Chondrocyte (in vitro differentiated cells): ENCODE measurements at places on chromosomes 6 and 20. TPM values are rescaled to one million over a fixed set of nuclear protein-coding genes. Genes with fewer than 3 reads are reported as not detected.
A peak's percentile ranks its signal among the peaks of the same experiment; 100 is the strongest.

GRCh38 chr20:11054266-11054993 lies 380.6 kb upstream of the JAG1 start:
- no peak for DNase-seq

DNA sequence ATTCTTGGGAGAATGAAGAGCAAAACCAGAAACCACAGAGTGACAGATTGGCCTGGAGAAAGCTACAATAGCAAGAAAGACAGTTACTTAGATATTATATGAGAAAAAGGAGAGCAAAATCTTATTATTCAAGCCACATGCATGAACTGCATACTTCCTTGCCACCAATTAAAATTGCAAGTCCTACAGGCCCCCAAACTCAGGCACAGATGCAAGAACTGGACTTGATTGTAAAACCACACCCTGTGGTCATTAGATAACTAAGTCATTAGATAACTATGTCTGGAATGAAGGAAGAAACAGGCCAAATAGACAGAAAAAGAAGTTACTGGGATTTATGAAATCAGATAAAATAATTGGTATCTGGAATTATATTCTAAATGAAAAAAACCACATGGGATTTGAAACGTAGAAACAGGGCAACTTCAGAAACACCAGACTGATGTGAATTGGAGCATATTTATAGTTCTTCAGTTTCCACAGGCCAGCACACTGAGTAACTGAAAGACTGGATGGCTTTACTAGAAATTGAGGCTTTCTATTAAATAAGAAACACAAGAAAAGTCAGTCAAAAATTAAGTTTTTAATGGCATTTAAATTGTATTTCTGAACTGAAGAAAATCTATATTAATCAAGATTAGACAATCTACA lies 49.4 kb upstream of the CARMIL1 start:
- no peak for DNase-seq

The TMEM242 gene
- total RNA-seq, result 9.6 to 10.7 TPM (median 9.7 TPM) in 3 replicates

DNA sequence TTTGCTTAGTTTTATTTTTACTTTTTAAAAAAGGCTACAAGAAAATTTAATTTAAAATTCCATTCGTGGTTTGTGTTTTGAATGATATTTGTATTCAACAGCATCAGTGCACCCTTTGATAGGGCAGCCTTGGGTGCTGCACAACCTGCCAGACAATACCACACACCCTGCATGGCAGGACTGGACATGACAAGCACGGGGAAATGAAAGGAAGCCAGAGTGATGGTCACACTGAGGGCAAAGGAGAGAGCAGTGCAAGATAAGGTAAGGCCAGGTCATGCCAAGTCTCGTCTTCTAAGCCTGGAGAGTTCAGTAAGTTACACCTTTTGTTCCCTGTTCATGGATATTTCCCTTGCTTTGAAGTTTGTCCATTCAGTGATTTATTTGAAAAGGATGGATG lies 103.0 kb downstream of the ALDH8A1 start:
- no peak for DNase-seq

DNA sequence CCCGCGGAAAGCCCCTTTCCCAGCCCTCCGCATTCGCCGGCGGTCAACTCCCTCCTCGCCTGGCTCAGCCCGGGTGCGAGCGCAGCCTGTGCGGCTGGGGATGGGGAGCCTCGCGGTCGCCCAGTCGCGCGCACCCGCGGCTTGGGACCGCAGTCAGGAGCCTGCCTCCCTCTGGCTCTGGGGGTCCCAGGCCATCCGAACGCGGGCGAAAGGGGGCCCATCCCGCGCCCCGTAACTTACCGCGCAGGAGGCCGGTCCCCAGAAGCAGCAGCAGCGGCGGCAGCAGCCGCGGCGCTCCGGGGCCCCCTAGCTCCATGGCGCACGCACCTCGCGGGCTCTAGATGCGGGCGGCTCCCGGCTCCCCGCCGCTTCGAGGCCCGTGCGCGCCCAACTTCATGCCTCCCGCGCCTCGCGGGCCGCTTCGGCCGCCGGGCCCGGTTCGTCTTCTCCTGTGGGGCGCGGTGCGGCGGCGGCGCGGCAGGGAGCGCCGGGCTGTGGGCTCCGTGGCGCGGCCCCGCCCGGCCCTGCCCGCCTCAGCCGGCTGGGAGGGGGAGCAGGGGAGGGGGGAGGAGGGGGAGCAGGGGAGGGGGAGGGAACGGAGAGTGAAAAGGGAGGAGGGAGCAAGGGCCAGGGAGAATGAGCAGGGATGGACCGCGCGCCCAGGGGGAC lies at the start of gene CHRNA4:
TSS of gene CHRNA4 (minus strand) at position 500 of the 669 bp plus-strand sequence. CDS start at position 316, 184 bp downstream.
- peak; percentile 53 for DNase-seq

The MARCKS gene
- total RNA-seq, result 256 to 322 TPM (median 257 TPM) in 3 replicates

The RNF39 gene
- not detected in 3 replicates for total RNA-seq

GRCh38 chr20:40744818-40745175 lies 55.8 kb upstream of the MAFB start:
- no peak for DNase-seq

- no peak for DNase-seq
These were observed 17.5 kb downstream of the PIM1 start for GRCh38 chr6:37187321-37188022.

The PDYN gene
- total RNA-seq, result not detected in 3 replicates

DNA sequence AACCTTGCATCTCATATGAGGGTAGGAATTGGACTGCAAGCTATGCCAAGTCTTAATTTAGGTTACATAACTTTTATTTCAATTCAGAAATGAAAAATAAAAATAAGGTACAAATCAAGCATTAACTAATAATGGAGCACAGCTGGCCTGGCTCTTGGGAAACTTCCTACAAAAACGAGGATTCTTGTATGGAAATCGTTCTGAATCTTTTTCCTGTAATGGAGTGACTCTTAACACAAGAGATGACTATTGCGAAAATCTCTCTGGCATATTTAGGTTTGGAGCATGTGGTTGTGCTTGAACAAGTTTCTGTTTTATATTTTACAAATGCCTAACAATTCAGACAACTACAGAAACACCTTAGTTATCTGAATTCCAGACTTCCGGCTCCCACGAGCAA lies 34.0 kb upstream of the PI16 start:
- no peak for DNase-seq

DNA sequence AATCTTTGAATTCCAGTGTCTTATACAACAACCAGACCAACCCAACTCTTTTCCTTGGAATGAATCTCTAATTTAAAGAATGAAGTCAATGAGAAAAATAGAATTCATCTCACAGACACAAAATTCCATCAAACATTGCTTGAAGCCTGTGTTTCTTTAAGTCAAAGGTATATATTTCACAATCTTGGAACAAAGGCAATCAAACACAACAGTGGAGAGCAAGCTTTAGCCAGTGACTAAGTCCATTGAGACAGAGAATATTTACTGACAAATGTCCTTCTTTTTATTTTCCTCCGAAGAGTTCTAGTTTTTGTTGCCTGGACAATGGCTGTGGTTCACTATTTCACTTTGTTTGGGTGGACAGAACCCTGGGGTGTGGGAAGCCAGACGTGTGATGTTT lies 35.8 kb downstream of the MEP1A start:
- no peak for DNase-seq

The VGLL2 gene
- not detected in 3 replicates for total RNA-seq

GRCh38 chr20:34526466-34526865 lies 10.2 kb downstream of the DYNLRB1 start:
- DNase-seq, result no peak

GRCh38 chr20:43901296-43901695 lies 13.4 kb upstream of the TOX2 start:
- no peak for DNase-seq

GRCh38 chr6:71209206-71209605 lies 79.4 kb upstream of the OGFRL1 start:
- DNase-seq, result no peak

DNA sequence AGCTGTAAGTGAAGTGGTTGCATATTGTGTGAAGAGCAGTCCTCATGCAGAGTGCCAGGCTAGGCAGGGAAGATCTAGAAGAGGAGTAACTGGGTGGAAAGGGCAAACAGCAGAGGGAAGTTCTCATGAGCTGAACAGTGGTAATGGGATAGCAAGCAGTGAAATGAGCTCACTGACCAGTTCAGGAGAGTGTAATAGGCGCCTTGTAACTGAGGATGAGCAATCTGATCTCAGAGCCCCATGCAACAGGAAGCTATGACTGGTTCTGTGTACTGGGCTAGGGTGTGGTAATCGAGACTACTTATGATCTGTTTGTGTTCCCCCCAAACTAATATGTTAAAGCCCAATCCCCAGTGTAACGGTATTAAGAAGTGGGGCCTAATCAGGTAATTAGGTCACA lies 98.6 kb downstream of the RFX6 start:
- DNase-seq, result no peak

The CALHM4 gene
- not detected in 3 replicates for total RNA-seq

DNA sequence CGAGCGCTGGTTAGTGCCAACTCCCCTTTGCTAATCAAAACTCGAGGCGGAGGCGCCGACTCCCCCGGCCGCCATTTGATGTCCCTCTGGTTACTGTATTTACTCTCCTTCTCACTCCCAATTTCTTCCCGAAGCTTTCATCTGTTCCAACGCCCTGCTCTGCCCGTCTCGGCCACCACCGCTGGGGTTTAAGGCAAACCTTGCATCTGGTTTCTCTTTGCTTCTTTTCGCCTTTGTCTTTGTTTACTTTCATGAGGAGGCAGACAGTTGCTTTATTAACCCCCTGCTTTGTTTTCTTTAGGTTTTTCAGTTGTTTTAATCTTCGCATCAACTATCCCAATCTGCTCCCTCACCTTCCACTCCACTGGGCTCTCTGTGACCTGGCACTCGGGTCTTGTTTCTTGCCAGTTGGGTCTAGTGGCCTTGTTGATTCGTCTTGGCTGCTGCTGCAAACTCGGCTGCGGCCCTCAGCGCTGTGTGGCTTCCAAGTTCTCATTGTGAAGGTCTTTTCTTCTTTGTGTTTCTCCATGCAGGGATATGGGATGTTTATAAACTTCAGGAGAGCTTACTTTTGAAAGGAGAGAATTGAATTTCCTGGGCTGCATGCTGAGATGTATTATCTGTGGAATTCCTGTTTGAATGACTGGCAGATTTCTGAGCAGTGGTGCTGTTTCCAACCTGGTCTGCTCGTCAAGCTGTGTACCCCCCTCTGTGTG lies 155.1 kb downstream of the CDC5L start:
- no peak for DNase-seq

DNA sequence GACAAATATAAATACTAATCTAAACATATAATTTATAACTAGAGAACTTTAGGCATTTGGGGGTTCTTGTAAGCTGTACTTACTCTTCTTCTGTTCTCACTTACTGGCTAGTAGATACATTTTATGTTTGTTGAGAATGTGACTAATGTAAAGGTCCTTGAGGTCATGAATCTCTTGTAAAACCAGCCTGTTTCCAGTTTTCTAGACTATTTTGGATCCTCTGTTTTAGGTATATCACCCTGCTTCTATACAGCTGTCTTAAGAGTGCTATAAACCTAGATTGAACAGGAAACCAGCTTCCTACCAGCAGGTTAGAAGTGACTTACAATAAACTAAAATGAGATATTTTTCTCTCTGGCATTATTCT lies 134.2 kb downstream of the PLCB4 start:
- no peak for DNase-seq

- DNase-seq, result no peak
These were observed 82.0 kb upstream of the TSHZ2 start for GRCh38 chr20:52890130-52890529.

GRCh38 chr6:25872814-25873213 lies 1.2 kb downstream of the SLC17A3 start:
- no peak for DNase-seq

DNA sequence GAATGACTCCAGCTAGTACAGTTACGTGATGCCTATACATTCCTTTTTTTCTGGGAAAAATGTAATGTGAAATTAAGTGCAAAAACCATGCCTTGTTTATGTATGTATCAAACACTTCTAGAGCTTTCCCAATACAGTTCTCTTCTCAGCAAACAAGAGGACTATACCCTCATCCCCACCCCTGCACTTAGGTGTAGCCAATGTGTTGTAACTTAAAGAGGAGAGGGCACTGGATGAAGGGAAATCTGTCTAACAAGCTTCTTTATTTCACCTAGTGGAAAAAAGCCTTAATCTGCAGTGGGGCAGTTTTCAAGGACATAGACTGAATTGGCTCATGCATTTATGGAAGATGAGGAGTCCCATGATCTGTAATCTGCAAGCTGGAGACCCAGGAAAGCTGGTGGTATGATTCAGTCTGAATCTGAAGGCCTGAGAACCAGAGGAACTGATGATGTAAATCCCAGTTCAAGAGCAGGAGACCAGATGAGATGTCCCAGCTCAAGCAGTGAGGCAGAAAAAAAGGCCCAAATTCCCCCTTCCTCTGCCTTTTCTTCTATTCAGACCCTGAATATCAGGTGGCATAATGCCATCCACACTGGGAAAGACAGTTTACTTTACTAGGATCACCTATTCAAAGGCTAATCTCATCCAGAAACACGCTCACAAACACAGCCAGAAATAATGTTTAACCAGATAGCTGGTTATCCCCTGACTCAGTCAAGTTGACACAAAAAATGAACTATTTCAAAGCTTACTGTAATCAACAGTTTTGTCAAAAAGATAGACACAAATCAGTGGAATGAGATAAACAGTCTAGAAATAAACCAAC lies 25.8 kb upstream of the SLC17A3 start:
- DNase-seq, result no peak

GRCh38 chr6:164286011-164286410 lies 871.5 kb downstream of the QKI start:
- no peak for DNase-seq

The HSPA12B gene
- 0.10 to 0.26 TPM in 2 of 3 replicates, not detected in the other for total RNA-seq

GRCh38 chr6:42896178-42896719 lies 16.8 kb downstream of the RPL7L1 start:
- no peak for DNase-seq

The MLIP gene
- 1.5 TPM in 1 of 3 replicates, not detected in the others for total RNA-seq

DNA sequence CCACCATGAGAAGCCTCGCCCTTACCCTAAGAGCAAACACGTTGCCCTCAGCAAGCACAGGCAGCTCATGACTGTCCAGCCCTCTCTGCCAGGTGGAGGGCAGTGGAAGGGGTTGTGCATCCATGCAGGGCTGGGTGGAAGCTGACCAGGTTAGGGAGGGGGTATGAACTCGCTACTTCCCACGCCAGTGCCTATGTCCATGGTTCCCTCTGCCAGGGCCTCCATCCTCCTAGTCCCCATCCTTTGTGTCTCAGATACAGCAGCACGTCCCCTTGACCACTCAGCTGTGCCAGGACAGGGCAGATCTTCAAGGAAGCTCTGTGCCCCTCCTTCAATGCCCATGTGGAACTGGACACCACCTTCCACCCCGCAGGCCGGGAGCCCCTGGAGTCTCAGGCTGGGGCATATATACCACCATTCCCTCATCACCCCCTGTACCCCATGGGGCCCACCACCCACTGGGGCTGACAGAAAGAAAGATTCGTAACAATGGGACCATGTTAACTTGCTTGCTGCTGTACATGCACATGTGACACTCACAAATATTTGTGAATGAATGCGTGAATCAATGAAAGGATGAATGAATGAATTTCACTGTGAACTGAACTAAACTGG lies 90.7 kb downstream of the ANKRD60 start:
- DNase-seq, result no peak

The SLC18B1 gene
- 2.4 to 6.2 TPM (median 2.7 TPM) in 3 replicates for total RNA-seq

GRCh38 chr20:56171087-56172012 lies 77.2 kb upstream of the MC3R start:
- no peak for DNase-seq

The APOM gene
- total RNA-seq, result 0.85 to 1.2 TPM in 2 of 3 replicates, not detected in the other

The COL9A1 gene
- 0.27 to 0.69 TPM in 2 of 3 replicates, not detected in the other for total RNA-seq

DNA sequence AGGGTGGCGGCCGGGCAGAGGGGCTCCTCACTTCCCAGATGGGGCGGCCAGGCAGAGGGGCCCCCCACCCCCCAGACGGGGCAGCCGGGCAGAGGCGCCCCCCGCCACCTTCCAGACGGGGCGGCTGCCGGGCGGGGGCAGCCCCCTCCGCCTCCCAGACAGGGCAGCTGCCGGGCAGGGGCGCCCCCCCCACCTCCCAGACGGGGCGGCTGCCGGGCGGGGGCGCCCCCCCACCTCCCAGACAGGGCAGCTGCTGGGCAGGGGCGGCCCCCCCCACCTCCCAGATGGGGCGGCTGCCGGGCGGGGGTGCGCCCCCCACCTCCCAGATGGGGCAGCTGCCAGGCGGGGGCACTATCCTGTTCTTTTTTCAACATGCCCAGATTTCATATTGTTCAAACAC lies 78.2 kb upstream of the DST start:
- DNase-seq, result no peak
